Cerebellar nuclear complex (tissue), 1 donor: ENCODE measurements at places on chromosomes 5 and 9.

- DNase-seq: no peak
These were observed 23.5 kb upstream of the IL12B start for GRCh38 chr5:159353661-159354252.

DNA sequence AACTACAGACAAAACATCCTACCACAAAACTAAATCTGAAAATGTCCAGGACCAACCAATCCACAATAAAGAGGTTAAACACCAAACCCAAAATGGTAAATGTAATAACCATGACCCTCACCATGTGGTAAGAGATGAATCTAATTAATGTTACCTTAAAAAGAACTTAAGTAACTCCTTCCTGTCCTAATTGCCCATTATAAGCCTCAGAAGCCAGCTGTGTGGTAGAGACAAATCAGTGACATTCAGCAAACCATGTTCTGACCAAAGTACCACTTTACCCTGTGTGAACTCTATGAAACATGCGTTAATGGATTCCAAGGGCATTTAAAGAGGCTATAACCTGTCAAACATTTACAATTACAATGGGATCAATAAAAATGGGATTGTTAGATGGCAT is 25.0 kb downstream of the LPAR1 start:
- DNase-seq: no peak

DNA sequence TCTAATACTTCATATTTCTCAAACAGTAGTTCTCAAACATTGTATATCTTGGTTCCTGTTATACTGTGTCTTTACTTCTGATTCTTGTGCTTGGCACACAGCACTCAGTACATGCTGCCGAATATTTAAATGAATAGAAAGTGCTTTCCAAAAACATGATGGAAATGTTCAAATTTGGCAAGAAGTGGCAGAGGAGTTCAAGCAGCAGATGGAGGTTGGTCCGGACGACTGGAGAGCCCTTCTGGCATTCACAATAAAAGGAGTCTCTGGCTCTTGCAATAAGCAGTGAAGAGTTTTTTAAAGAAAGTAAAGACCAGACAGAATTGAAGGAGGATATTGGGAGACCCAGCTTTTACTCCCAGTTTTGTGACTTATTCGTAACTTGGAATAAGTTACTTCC is 36.3 kb downstream of the TSTD2 start:
- DNase-seq: peak; percentile 92

DNA sequence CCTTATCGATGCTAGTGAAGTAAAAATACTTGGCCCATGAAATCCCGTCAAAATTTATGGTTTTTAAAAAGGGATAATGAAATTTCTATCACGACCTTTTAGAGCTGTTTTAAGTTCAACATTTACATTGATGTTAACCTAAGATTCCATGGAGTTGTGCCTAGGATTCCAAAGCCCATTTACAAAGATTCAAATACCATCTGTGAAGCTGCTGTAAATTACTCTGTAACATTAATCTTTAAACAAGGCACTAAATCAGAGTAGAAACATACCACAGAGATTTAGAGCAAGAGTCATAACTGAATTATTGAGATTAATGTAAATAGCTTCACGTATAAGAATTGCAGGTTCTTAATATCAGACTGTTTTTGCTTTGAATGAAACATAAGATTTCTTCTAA is 17.7 kb downstream of the POU5F2 start:
- DNase-seq: no peak

- no peak for DNase-seq
These were observed 21.1 kb upstream of the IGFBPL1 start for GRCh38 chr9:38445154-38446043.

GRCh38 chr9:91177661-91178280 is 183.9 kb downstream of the AUH start:
- no peak for DNase-seq

DNA sequence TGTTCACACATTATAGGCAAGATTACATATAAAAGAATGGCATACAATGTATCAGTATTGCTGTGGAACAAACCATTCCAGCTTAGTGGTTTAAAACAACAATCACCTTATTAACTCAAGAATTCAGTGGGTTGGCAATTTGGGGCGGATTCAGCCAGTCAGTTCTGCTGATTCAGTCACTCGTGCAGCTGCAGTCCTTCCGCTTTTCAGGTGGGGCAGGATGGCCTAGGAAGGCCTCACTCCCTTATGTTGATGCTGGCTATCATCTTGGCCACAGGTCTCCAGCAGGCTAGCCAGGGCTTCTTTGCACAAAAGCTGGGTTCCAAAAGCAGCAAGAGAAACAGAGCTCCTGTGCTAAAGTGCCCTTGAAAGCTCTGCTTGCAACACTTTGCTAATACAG is 150.6 kb downstream of the MCTP1 start:
- no peak for DNase-seq

DNA sequence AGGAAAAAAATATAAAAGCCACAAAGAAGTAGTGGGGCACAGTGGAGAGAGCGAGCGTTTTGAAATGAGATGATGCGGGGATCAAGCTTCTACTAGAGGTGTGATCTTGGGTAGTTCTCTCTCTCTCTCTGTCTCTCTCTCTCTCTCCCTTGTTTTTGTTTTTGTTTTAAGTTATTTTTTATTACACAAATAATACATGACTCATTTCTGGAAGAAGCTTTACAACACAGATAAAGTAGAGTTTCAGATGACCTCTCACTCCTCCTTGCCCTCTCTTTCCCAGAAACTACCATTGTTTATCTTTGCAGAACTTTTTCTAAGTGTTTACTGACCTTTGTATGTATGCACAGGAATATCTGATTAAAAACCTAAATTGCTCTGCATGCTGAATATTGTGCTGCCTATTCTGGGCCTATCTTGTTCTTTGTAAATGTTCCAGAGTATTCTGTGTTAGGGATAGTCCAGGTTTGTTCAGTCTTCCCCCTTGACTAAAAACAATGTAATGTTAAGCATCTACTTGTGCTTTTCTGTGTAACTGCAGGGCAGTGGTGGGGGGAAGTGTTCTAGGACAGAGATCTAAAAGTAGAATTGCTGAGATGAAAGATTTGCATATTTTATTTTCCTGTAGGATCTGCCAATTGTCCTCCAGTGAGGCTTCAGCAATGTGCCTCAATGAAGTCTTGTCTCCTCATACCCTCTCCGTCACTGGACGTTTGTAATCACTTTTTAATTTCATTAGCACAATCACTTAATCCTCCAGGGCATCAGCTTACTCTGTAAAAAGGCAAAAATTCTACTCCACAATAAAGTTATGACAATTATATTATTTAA is 52.0 kb downstream of the FYB1 start:
- no peak for DNase-seq

- DNase-seq: no peak
These were observed 86.0 kb downstream of the TARS1 start for GRCh38 chr5:33526755-33527154.

DNA sequence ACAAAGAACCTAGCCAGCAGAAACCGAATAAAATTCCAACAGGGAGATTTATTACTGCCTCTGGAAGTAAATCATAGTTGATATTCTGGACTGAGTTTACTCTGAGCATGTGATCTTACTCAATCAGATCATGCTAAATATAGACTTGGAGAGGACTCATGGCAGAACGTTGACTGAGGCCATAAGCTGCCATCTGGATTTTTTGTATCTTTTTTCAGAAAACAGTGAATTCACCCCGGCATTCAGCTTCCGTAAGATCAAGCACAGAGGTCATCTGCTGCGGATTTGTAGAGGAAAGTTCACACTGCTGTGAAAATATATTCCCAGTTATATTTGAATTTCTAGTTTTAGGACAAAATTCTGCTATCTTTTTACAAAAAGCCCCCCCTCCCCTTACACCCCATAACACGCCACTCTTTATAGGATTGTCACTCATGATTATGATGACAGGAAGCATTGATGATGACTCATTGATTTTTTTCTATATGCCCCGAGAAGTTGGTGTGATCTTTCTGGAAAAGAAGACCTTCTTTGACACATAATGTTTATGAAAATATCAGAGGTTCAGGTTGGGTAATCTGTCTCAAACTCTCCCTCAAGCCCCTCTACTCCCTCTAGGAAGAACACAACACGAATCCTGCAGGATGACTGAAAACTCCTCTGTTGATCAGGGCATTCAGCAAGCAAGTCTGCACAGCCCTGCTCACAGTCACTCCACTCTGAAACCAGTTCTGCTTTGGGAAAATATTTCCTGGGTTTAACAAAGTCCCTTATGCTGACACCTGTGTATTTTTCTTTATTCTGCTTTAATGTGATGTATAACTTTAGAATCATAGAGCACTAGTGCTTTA is 70.8 kb downstream of the NXNL2 start:
- DNase-seq: no peak

DNA sequence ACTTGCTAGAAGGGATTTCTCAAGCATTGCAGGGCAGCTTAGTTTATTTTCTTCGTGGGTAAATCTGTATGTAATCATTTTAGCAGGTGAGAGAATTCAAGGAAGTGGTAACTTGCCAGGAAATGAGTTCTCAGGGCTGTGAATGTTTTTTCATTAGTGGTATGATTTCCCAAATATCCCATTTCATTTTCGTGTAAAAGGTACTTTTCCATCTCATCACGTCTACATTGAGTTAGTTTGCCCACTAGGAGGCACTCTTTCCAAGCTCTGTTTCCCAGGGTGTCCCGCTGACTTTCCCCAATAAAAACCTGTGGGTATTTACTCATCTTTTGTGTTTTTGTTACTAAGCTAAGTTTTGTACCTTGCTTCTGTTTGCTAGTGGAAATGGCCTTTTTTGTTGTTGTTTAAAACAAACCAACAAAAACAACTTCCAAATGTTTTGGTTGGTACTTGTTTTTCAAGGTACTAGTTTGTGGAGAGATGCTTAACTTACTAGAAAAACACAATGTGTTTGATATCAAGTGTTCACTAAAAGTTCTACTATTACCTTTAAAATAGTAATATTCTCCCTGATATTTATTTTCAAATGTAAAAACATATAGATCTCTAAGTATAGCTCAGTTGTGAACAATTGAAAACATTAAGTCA is 373.6 kb downstream of the ADGRV1 start:
- DNase-seq: no peak

DNA sequence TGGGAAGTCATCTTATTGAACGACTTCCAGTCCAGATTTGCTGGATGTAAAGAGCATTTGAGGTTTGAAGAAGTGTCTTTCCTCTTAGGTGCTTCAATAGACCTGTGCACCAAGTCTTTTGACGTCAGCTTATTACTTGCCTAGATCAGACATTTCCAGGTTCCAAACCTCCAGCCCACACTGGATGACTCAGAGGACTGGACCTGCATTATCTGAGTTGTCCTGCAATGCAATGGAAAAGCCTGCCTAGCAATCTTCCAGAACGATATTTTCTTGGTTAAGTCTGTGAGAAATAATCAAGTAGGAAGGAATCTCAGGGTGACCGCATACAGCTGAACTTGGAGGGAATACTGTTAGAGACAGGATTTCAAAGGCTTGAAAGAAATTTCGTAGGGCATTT is 147.2 kb upstream of the MOCS2 start:
- no peak for DNase-seq

DNA sequence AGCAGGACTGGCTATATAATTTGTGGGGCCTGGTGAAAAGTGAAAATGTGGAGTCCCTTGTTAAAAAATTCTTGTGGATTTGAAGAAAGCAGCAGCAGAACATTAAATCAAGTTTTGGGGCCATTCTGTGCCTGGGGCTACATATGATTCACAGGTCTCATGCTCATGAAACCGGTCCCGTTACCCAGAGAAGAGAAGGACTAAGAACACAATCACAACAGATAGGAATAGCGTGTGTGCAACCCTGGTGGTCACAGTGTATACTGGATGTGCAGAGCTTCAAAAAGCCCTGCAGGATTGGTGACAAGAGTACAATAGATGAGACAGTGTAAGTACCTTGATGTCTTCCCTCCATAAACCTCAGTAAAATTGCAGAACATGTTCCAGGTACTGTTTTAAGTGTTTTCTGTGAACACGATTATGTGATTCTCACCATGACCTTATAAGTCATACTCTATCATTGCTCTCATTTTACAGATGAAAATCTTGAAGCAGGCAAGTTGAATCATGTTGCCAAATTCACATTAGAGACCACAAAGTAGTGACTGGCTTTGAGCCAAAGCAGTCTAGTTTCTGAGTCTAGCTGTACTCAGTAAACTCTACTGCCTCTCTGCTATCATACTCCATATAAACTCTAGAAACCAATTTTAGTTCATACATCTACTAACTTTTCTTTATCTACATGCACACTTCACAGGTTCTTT is 636.5 kb downstream of the TAF11L14 start:
- DNase-seq: no peak

DNA sequence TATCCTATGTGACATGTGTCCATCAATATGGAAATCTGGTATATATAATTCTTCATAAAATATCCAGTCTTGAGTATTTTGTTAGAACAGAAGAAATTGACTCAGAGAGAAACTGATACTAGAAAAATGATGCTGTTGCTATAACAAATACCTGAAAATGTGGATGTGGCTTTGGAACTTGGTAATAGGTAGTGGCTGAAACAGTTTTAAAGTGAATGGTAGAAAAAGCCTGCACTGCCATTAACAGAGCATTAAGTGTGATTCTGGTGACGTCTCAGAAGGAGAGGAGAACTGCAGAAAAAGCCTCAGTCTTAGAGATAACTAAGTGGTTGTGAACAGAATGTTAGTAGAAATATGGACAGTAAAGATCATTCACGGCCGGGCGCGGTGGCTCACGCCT is 634.9 kb upstream of the ZNF608 start:
- no peak for DNase-seq

DNA sequence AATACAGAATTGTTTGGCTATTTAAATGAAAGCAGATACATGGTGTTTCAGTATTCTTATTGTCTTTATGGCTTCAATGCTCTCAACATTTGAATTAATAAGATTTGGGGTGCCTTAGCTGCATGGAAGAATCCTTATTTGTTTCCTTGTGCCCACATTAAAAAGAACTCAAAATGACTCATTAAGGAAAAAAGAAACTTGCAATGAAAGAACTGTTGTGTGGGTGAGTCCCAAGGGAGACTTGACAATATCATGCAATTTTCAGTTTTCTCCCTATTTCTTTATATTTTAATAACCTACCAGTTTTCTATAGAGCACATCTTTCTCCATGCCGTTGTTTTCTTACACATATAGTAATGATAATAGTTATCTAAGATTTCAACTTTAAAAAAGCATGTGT is 404.0 kb downstream of the PDE4D start:
- no peak for DNase-seq

DNA sequence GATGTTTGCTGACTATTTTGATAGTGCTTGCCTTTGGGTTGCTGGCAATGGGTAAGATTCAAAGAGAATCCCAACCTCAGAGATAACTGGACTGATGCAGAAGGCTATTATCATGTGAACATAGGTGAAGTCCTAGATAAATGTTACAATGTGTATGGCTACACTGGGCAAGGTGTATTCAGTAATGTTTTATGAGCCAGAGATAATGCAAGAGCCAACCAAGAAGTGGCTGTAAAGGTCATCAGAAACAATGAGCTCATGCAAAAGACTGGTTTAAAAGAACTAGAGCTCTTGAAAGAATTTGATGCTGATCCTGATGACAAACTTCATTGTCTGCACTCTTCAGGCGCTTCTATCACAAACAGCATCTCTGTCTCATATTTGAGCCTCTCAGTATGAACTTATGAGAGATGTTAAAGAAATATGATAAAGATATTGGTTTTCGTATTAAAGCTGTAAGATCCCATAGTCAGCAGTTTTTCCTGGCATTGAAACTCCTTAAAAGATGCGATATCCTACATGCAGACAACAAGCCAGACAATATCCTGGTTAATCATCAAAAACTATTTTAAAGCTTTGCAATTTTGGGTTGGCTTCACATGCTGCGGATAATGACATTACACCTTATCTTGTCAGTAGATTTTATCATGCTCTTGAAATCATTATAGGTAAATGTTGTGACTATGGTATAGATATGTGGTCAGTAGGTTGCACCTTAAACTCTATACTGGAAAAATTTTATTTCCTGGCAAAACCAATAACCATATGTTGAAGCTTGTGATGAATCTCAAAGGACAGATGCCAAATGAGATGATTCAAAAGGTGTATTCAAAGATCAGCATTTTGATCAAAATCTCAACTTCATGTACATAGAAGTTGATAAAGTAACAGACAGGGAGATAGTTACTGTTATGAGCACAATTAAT is 41.9 kb upstream of the TNFSF15 start:
- no peak for DNase-seq
